ENCODE measurements at places on chromosomes 3 and 15. TPM values are rescaled to one million over a fixed set of nuclear protein-coding genes. Genes with fewer than 3 reads are reported as not detected.

Gene ZIC1
- 0.35 TPM for polyA plus RNA-seq

DNA sequence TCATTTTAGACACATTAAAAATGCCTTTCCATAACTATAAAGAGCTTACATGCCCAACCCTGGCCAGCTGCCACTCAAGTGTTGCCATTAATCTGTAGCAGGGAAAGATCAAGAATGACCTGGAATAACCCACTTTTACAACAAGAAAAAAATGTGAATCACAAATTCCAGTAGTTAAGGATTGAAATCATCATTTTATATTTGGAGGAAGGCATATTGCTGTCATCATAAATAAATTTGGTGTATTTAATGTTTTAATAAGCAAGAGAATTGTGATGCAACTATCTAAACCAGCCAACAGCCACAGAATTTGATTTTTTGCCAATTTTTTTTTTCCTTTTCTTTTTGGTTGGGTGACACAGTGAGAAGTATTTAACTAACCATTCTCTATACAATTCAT, 240.0 kb upstream of the SEMA6D start:
- peak; percentile 35 for DNase-seq

DNA sequence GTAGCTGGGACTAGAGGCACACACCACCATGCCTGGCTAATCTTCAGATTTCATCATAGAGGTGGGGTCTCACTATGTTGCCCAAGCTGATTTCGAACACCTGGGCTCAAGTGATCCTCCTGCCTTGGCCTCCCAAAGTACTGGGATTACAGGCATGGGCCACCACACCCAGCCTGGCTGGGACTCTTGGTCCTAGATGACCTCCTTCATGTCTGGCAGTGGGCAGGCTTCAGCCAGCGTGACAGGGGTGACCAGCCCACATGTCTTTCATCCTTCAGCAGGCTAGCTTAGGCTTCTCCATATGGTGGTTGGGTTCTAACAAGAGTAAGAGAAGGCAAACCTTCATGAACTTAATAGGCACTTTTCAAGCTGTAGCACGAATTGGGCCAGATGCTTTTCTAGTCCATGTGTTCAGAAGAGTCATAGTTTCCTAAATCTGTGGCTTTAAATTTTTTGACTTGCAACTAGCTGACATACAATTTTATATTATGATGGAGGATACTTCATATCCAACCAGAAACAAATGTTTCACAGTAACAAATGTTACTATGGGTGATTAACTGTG, 7.6 kb downstream of the GPD1L start:
- DNase-seq: no peak

GRCh38 chr3:65173841-65174240, 486.0 kb upstream of the ADAMTS9 start:
- peak; percentile 39 for DNase-seq

DNA sequence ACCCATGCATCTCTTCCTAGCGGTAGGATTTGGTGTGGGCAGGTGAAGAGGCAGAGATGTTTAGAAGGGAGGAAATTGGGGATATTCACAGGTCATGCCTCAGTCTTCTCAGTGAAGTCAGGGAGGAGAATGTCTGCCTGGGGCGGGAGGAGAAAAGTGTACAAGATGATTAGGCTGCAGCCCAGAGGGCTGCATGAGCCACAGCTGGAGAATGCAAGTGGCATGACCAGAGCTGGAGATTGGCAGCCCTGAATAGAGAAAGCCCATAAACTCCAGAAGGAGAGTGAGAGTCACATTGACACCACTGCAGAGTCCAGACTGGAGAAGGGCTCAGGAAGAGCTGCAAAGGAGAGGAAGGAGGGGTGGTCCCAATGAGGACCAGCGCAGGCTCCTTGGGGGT, 22.6 kb downstream of the PDHB start:
- DNase-seq: no peak

DNA sequence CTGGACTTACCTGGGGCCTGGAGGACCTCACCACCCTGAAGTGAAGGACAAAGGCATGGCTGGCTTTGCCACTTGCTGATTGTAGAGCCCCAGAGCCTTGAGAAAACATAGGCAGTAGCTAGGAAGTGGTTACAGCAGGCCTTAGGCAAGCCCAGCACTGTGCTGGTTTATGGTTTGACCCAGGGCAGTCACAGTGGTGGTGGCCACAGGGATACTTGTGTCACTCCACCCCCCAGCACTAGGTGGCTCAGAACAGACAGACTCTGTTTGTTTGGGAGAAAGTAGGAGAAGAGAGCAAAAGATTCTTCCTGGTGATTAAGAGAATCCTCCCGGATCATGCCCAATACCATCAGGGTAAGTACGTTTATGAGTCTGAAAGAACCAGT, 13.2 kb upstream of the COL8A1 start:
- DNase-seq: no peak

- DNase-seq: peak; percentile 98
Observed at GRCh38 chr3:194135806-194136518, at the start of gene HES1. Gene HES1 (plus strand): TSS chr3:194136148. CDS start chr3:194136381, 233 bp downstream.

DNA sequence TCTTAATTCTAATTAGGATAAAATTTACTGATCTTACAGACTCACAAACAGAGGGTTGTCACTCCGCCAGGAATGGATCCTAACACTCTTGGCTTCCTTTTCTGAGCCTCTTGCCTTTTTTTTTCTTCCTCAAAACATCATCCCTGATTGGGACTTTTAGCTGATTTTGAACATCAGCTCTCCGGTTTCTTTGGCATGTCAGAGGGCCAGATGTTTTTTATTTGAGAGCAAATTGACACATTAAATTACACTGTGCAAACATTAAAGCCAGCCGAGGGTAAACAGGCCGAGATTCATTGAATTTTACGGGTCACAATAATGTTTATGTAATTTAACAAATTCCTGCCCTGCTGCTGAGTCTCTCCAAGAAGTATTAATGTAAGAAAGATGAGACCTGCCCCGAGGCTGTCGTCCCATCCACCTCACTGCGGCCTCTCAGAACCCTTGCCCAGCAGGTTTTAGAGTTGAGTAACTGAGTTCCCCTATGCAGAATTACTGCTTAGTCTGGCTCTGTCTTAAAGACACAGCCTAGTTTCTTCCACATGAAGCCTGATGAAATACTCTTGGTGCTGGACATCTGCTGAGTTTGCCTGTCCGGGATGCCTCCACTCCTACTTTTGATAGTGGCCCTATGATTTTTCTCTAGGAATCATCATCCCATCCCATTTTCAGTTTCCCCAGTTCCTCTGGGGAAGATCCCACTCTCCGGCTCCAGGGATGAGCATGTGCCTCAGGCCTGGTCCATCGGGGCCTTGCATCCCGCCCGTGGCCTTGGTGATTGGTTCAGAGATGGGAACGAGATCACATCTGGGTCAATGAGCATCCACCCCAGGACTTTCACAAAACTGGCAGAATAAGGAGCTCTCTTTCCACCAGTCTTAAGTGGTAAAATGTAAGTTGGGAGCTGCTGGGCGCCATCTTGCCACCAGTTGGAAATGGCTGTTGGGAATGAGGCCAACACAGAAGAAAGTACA, 226.6 kb upstream of the TLE3 start:
- DNase-seq: no peak

Gene CLDN16
- polyA plus RNA-seq: not detected

- no peak for DNase-seq
Observed at GRCh38 chr3:14718539-14718938, 43.6 kb downstream of the C3orf20 start.

- peak; percentile 47 for DNase-seq
Observed at GRCh38 chr3:194407423-194407822, 8.4 kb upstream of the GP5 start.

GRCh38 chr3:133832802-133833144, 27.2 kb downstream of the SRPRB start:
- no peak for DNase-seq

DNA sequence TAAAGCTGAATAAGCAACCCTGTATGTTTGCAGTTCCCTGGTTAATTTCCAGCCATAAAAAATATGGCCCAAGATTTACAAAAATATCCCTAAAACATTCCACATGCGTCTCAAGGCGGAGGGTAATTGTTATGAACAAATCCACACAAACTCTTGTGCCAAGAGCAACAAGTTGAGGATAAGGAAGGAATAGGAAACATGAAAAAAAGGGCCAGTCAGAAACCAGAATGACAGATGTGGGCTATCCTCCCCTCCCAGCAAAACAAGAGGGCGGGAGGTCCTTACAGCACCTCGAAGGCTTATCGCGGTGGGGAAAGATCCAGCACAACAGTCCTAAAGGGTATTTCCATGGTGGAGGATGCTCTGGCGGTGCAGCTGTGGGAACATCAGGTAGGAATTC, 155.6 kb upstream of the HES1 start:
- DNase-seq: no peak

- no peak for DNase-seq
Observed at GRCh38 chr3:149476225-149476624, 1.7 kb downstream of the TM4SF4 start.

GRCh38 chr3:114350271-114350670, 56.4 kb downstream of the TIGIT start:
- DNase-seq: no peak

DNA sequence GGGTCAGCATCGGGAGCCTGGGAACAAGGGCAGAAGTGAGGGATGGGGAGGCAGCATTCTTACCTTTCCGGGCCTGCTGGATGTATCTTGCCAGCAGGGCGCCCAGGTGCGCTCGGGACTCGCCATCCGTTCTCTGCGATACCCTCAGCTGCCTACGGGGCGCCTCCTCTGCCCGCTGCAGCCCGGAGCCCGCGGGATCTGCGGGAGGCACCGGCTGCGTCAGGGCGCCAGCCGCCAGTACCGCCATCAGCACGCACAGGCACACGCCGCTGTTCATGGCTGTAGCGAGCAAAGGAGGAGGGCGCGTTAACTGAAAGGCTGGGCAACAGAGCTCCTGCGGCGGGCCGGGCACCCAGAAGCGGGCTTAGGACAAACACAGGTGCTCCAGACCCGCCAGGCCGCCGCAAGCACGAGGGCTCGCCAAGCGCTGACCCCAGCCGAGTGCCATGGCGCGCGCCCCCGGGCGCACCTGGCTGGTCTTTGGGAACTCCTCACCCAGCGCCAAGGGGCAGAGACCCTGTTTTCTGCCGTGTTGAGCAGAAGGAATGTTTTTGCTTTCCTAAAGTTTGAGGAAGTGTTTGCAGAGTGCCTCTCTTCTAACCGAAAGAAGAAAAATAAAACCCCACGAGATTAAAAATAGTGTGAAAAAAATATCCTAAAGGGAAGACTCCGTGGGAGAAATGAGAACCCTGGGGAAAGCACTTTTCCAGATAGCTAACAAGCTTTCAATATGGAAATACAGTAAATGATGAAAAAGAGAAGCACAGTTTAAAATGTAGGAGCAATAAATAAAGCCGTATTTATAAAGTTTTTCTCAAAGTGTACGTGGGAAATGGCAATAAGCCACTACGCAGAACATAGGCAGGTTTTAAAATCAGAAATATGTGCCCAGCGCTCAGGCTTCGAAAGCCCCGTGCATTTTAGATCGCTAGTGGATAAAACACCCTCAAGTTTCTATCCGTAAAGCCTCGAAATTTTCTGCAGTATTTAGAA, 2.3 kb downstream of the CCK start:
- DNase-seq: peak; percentile 28

- no peak for DNase-seq
Observed at GRCh38 chr15:51752888-51753287, 1.5 kb downstream of the TMOD2 start.

DNA sequence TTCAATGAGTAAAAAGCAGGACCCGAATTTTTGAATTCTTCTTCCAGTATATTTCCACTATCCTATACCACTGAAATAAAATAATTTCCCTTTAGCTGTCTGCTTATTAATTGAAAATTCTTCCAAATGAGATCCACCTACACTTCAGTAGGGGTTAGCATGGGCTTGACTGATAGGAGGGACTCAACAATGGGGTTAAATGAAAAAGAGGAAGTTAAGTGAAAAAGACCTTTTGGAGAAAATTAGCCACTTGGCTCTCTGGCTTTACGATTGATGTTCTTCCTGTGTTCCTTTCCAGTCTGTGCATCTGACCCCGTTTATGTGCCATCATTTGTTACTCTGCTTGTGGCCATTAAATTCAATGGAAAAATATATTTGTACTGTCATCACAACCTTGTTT, 54.0 kb upstream of the GCNT3 start:
- no peak for DNase-seq

GRCh38 chr3:105187344-105187743, 179.4 kb upstream of the ALCAM start:
- no peak for DNase-seq

Gene SLC28A2
- 0.10 TPM for polyA plus RNA-seq

Gene KLHL40
- 0.66 TPM for polyA plus RNA-seq

- no peak for DNase-seq
Observed at GRCh38 chr15:91127236-91127955, 27.3 kb downstream of the SV2B start.

Gene CNTN6
- not detected for polyA plus RNA-seq

- peak; percentile 18 for DNase-seq
Observed at GRCh38 chr3:148707601-148708380, 10.1 kb downstream of the AGTR1 start.

GRCh38 chr3:37645517-37646380, 215.9 kb upstream of the CTDSPL start:
- DNase-seq: no peak

Gene ITPKA
- 6.4 TPM for polyA plus RNA-seq

DNA sequence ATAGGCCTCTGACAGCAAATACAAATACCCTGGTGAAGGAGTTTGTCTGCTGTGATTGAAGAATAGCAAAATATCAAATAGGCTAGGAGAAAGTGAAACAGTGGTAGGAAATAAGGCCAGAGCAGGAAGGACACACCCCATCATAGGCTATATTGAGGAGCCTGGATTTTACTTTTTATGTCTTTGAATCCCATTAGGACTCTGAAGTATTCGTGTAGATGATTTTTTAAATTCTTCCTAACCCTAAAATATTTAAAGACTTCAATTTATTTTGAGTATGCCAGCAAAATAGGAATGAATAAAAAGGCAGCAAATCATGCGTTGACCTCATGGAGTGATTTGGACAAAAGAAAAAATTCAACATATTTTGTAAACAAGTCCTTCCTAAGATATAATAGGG, 562.8 kb downstream of the NAALADL2 start:
- DNase-seq: no peak

GRCh38 chr3:193783166-193783896, 190.3 kb downstream of the OPA1 start:
- DNase-seq: no peak

DNA sequence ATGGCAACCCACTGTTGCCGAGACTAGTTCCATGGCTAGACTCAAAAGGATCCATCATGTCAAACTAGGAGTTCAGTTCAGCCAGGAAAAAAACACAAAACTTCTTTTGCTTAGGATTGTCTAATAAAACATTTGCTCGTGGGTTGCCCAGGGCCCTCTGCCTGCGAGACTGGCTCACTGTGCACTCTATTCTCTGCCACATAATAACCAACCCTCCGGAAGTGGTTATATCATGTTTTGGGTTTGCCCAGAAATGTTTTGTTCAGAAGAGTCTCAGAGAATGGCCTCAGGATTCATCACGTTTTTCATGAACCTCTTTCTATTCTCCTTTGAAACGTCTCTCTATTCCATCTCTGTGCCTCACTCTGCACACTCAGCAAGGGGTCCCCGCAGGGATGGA, 216.1 kb downstream of the SV2B start:
- DNase-seq: no peak

Gene B3GALNT1
- polyA plus RNA-seq: 6.6 TPM

GRCh38 chr15:62769604-62770003, 272.9 kb upstream of the TPM1 start:
- DNase-seq: no peak

Gene GHRL
- 1.4 TPM for polyA plus RNA-seq

- DNase-seq: peak; percentile 85
Observed at GRCh38 chr15:45157974-45158373, 28.2 kb downstream of the DUOX1 start.
